ENCODE measurements at places on chromosomes 7 and 10.

GRCh38 chr10:131760416-131761166, 140.2 kb upstream of the PPP2R2D start:
- peak; percentile 50 for DNase-seq

DNA sequence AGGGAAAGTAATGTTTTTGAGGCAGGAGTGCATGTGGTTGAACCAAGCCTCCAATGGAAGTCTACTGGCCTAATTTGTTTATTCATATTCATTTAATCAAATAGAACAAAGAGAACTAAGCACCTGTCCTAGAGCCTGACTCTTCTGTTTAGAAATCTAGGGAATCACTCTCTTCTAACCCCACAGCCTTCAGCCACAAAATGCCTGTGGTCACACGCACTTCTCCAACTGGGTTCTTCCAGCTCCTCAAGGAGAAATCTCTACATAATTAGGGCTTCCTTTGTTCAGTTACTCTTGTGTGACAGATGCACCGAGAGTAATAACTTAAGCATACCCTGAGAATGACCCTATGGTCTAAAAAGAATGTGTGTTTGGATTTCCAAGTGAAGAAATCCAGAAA, 133.7 kb upstream of the NAMPT start:
- DNase-seq: no peak

DNA sequence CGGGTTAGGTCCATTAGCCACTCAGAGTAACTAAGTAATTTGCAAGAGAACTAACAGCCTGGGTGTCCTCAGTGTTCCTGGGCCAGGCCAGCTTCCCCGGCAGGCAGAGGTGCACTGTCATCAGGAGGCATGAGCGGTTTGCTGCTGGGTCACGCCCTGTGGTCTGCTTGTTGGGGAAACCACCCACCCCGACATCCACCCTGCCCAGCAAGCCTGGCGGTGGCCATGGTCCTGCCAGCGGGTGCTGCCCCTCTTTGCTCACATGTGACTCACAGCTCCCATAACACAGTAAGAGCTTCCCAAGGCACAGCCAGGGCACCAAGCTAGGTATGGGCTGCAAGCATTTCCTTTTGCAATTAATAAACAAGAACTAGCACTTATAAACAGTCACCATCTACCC, 75.9 kb downstream of the RGS10 start:
- no peak for DNase-seq

DNA sequence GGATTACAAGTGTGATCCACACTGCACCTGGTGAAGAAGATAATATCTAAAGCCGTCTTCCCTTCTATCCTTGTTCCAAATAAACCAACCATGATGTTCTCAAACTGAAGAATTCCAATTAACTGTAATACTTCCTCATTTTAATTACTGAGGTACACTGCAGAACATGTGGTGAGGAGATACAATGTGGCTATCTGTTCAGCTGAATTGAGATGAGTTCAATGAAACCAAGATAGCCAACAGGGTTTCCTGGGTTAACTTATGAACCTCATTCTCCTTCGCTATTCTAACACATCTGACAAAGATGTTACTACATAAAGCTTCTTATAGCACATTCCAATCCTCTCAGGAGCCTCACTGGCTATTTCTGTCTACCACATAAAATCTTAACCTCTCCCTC, 75.5 kb downstream of the RAPGEF5 start:
- no peak for DNase-seq

- no peak for DNase-seq
Measured at GRCh38 chr10:128024426-128024825, 101.8 kb downstream of the MKI67 start.

- DNase-seq: peak; percentile 63
Measured at GRCh38 chr7:21939136-21939857, 6.4 kb downstream of the CDCA7L start.

DNA sequence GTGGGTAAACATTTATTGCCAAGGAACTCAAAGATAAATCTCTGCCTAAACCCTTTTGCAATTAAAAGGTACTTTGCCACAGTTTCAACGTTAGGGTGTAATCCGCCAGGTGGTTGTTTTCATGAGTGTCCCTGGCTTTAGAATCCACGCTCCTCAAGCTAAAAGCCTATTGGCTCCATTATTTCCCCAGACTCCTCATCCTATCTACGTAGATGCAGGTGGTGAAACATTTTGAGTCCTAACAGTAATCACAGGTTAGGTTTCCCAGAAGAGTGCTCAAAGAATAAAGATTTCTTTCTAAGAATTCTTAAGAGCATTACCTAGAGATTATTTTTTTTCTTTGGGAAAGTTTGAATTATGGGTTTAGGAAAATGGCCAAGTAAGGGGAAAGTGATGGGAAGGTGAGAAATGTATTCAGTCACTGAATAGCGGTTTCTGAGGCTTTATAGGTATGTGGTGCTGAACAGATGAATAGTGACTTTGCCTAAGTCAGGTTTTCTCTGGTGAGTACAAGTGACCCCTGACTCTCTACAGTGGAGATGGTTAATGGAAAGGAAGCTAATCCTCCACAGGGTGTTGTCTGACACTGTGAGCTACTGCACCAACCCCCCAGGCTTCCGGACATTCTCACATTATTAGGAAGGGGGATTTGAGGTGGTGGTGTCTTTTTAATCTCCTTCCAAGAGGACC, 60.2 kb downstream of the NRP1 start:
- DNase-seq: no peak

DNA sequence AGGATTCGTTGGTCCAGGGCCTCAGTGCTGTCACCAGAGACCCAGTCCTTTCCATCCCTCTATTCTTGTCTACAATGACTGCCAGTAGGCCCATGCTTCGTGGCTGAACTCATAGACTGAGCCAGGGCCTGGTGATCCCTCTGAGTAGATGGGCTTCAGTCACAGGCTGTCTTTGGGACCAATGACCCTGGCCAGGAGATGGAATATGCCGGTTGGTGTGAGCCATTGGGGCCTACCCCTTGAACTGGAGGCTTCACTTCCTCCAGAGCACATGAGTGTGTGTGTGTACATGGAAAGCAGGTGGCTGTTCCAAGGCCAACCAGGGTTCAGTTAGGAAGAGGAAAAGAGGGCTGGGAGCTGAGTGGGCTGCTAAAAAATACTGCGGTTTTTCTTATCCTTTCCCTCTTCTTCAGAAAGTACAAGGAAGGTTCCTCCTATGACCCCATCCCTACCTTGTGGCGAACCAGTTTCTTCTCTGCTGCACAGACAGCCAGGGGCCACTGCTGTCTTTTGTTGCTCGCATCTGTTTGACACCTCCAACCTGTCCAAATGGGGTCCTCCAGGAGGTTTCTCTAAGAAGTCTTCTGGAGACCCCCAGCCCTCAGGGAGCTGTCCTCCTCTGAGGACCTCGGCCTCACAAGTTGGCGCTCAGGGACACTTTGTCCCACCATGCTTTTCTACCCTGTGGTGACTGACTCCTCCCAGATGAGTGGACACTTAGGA, 36.6 kb downstream of the ADRA2A start:
- DNase-seq: no peak

DNA sequence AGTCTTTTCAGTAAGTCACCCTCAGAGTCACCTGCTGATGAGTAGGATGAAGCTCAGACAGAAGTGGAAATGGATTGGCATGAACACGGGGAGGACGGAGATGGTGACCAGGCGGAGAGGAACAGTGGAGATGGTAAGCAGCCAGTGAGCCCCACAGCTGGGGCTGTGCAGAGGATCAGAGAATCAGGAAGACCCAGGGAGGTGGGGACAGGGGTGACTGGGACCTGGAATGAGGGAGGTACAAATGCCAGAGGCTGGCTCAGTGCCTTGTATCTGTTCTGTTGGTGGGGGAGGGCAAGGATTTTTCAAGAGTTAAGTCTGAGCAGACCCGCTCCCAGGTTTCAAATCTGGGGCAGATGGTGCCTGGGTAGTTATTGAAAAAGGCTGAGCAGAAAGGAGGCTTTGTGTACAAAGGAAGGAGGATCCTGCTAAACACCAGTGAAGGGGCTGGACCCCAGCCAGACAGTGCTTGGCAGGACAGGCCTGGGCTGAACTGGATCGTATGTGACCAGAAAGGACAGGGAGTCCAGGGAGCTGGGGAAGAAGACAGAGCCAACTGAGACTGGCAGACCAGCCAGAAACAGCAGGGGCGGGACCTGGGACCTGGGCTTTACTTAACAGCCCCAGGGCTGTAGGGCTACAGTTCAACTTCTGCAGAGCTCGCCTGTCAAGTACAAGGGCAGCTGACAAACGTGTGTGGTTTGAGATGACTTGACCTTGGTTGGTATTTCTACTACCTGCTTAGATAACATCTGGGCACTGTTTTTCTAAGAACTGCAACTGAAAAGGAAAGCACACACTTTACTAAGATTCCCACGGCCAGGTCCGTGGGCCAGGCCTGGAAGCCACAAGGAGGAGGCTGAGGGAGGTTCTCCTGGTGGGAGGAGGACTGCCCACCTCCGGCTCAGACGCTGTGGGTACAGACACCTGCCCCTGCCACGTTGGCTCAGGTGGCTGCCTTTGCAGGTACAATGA, 13.2 kb upstream of the FRMPD2 start:
- DNase-seq: peak; percentile 26

- DNase-seq: no peak
Measured at GRCh38 chr7:29255199-29255878, 60.8 kb downstream of the CHN2 start.

DNA sequence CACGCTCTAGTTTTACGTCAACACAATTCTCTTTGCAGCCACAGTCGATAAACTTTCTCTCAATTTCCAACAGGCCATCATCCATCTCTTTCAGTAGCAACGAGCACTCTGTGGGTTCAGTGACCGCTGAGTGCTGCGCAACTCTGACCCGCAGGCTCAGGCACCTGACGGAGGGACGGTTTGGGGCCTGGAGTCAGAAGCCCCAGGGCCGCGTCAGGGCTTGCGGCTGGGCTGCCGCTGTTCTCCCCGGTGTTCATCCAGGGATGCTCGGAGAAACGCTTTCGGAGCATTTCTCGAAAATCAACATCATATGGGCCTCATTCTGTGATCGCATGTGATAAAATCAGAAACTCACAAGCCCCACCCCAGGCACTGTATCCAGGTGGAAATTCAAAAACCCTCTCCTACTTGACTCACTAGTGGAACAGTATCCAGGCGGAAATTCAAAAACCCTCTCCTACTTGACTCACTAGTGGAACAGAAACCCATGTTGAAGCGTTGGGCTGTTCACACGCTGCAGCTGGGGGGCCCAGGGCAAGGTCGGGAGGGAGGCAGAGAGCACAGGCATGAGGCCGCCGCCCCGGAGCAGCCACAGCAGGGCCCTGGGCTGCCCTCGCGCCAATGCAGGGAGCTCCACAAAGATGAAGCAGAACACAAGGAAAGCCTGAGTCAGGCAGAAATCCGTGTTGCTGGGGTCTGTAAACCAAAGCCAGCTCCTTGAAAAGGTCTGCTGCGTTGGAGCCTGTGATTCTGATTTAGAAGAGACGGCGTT, 73.3 kb upstream of the NKX6-2 start:
- no peak for DNase-seq

- DNase-seq: no peak
Measured at GRCh38 chr7:70091362-70091761, 493.1 kb downstream of the AUTS2 start.

DNA sequence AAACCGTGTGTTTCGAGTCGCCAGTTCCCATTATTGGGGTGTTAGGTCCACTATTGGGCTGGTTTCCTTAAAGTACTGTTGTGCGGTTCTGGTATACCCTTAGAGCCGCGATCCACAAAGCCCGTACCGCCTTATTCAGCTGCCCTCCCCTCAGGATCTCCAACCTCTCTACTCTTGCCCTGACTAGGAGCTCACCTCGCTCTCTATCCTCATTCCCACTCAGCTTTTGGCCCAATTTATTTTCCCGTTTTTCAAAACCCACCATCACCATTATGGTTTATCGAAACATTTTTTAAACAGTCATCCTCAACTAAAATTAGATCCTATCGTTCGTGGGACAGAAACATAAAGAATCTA, 461 bp upstream of the ETV1 start:
- DNase-seq: peak; percentile 68

GRCh38 chr10:62046522-62047227, 145.2 kb downstream of the ARID5B start:
- no peak for DNase-seq

DNA sequence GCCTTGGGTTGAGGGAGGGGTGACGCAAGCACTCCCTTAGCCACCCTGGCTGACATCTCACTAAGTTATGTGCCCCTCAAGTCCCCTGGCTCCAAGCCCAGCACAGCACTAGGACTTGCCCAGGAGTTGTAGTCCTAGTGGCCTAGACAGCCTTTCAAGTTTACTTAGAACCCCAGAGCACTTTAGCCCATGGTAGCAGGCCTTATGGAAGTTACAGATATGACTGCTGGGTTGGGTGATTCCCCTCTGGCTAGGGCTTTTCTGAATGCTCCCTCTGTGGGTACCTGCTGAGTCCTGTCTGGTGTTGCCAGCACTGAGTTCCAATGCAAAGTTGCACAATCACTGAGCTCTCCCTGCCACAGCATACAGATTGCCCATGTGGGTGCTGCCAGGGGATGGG, 83.2 kb downstream of the AHCYL2 start:
- no peak for DNase-seq

DNA sequence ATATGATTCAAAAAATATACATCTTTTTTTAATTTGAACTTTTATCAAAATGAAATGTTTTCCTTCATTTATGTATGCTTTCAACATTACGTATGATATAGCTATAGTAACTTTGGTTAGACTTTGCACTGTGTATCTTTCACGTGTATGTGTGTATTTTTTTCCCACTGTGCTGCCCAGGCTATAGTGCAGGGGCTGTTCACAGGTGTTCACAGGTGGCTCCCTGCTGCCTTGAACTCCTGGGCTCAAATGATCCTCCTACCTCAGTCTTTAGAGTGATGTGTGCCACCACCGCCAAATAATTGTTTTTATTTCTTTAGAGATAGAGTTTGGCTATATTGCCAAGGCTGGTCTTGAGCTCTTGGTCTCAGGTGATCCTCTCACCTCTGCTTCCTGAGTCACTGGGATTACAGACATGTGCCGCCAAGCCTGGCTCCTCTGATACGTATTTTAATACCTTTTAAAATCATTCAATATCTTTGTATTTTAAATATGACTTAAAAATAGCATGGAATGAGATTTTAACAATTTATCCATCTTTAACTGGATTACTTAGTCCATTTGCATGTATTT, 29.0 kb downstream of the FANK1 start:
- no peak for DNase-seq

GRCh38 chr7:49483142-49483541, 290.3 kb upstream of the VWC2 start:
- no peak for DNase-seq

DNA sequence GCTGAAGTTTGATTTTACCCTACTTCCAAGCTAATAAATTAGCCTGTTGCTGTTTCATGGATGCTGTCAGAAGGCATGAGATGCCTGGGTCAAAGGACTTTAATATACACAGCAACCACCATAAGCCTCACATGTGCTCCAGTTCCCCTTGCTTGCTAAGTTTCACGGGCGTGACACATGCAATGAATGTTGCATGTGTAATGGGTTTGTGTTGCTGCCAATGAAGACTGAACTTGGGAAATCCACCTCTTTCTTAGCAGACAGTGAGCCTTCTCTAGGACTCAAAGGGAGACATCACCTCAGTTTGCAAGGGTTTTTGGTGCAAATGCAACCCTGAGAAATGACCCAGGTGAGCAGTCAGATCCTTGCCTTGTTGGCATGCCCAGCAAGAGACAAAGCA, 505.5 kb upstream of the PODXL start:
- no peak for DNase-seq

Data from NCI-H345 (cell line).